ENCODE measurements at places on chromosomes 7 and 10.

GRCh38 chr7:154308928-154309327 lies 256.7 kb downstream of the DPP6 start:
- no peak for DNase-seq

DNA sequence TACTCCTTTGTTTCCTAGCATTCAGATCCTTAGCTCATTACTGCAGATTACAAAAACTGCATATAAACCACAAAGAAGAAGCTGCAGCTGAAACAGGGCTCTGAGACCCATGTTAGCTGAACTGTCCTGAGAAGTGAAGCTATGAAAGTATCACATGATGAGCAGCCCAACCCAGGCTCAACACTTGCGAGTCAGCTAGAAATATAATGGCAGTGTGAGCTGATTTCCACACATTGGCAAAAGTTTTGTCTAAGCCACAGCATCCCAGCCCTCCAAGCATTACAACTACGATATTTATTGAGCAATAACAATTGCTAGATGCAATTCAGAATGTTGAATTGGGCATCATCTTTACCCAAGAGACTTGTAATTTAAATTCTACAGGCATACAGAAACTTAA lies 34.5 kb upstream of the SKAP2 start:
- DNase-seq, result no peak

GRCh38 chr10:43342279-43343125 lies 28.9 kb upstream of the FXYD4 start:
- no peak for DNase-seq

DNA sequence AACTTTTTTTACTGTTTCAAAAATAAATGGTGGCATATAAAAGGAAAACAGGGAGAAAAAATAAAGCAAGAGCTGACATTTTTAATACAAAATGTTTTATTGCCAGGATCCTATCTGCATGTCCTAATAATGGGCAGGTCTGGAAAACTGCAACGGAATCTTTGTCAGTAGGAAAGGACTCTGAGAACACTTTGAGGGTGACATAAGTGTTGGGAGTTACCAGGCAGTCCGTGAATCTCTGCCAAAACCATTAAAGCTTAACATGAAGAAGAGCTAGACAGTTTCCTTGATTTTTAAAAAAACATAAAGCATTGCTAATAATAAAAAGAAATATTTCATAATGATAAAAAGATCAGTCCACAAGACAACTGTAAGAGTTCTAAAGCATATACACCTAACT lies 80.7 kb downstream of the AGMO start:
- DNase-seq, result no peak

GRCh38 chr10:70335246-70335613 lies 47.2 kb downstream of the LRRC20 start:
- no peak for DNase-seq

DNA sequence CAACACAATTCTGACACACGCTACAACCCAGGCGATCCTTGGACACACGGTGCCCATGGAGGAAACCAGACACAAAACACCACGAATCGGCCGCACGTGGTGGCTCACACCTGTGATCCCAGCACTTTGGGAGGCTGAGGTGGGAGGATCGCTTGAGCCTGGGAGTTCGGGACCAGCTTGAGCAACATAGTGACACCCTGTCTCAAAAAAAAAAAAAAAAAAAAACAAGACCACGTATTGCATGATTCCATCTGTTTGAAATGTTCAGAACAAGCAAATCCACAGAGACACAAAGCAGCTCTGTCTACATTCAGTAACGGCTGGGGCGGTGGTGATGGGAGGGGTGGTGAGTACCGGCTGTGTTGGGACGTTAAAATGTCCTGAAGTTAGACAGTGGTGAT lies 25.2 kb downstream of the ADAP1 start:
- DNase-seq, result no peak

DNA sequence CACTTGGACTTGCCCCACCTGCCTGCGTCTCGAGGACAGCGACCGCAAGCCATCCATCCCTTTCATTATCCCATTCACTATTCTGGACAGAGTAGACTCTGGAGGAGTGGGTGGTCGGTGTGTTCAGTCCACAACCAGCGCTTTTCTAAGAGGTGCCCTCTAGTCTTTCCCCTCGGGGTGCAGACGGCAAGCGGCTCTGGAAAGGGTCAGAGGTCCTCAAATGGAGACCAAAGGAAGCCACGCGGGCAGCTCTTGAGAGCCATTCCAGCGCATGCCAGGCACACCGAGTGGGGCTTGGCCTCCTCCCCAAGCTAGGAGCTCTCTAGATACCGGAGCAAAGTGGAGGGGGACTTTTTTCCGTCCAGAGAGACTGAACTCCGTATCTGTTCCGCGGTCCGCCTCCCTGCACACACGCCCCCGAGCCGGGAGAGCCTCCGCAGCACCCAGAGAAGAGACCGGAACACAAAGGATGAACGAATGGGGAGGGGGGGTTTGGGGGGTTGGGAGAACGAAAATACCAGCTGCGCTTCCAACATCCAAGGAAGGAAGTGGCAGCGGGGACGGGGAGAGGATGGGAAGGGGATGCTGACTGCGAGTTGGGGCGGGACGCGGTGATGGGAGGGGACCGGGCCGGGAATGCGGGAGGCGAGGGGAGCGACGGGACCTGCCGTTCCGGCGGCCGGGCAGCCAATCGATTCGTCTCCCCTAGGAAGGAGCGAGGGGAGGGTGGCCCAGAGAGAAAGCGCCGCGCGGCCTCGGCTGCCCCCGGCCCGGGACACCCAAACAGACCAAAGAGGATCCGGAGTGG lies 515 bp downstream of the GSDME start:
- no peak for DNase-seq

GRCh38 chr10:70321897-70322890 lies 38.4 kb upstream of the NPFFR1 start:
- DNase-seq, result no peak

DNA sequence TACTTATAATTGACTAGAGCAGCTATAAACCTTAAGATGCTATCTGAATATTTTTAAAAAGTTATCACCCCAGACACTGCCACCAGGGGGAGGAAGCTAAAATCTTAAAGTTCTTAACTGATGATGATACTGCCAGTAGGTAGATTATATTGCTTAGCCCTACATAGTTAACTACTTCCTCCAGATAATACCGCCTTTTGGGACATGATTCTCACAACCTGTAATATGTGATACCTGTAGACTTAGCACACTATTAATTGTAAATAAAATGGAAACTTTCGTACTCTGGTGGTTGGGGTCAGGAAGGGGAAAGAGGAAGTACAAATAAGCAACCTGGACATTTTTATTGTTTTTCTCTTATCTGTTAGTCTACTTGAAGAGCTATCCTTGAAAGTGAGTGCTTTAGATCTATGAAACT lies 268.9 kb downstream of the ADK start:
- DNase-seq, result no peak

DNA sequence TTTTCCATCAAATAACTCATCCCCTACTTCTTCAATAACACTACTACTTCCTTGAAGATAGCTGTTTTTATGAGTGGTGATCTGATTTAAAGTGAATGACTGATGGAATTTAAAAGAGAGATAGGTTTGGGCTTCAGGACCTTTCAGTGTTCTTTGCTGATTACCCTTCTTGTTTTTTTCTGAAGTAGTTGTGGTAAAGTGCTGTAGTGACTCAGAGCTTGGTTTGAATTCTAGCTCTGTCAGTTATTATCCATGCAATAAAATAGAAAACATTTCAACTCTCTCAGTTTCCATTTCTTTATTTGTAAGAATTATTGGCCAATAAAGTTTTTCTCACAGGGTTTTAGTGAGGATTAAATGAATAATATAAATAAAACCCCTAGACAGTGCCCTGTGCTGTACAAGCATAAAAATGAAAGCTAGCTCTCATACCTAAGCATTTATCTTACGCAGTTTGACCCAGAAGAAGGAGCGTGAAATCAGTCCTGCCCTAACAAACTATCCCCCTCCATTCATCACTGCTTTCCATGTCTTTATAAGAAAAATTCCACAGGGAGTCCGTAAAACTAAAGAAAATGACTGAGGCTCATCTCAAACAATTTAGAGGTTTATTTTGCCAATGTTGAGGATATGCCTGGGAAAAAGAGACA lies 25.1 kb upstream of the AKAP9 start:
- no peak for DNase-seq

- DNase-seq, result no peak
Observed at GRCh38 chr7:70761711-70762328, 370.1 kb upstream of the GALNT17 start.

DNA sequence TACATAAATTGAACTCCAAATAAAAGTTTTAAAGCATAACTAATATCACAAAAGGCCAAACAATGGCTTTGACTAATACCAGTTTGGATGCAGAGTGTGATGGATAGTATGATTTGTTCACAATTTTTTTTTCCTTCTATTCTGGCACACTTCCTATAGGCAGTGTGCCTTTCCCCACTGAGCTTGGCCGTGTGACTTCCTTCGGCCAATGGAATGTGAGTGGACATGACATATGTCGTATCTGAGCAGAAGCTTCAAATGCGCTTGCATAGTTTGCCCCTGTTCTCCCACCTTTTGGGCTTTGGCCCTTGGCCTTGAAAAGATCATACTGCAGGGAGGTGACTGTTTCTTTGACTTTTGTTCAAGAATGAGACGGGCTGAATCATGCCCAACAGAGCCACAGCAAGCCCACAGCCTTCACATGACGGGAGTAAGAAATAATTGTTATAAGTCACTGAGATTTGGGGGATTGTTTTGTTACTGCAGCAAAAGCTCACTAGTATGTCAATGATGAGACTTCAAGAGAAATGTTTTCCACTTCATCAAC lies 279.9 kb upstream of the NEBL start:
- DNase-seq, result no peak

DNA sequence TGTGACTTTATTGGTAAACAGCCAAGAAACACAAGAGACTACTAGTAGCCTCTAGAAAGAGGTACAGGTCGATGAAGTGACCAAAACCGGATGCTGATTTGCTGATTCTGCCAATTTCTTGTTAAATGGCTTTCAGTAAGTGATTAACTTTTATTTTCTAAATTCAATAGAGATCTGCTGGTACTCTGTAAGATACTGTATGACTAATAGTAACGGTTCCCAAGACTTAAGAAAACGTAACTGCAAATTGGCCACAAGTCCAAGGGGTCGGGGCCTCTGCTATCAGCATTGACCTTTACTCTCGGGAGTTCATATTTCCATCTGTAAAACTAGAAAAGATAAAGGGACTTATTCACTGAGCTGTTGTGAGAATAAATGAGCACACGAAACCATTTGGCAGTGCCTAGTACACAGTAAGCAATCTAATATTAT lies 1.4 kb downstream of the FAM3C start:
- DNase-seq, result no peak

All from SW 1271 (cell line).